ENCODE measurements at places on chromosomes 12 and 14.
A peak's percentile ranks its signal among the peaks of the same experiment; 100 is the strongest.

DNA sequence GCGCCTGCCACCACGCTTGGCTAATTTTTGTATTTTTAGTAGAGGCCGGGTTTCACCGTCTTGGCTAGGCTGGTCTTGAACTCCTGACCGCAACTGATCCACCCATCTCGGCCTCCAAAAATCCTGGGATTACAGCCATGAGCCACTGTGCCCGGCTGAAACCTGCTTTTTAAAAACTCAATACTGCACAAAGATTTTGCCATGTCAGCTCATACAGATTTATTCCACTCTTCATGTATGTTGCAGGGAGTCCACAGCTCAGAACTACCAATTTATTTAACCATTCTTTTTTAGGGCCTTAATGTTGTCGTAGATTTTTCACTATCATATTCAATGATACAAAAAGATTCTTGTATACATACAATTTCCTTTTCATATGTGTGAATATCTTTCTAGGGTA is 20.0 kb downstream of the ZCCHC8 start:
- no peak for DNase-seq

DNA sequence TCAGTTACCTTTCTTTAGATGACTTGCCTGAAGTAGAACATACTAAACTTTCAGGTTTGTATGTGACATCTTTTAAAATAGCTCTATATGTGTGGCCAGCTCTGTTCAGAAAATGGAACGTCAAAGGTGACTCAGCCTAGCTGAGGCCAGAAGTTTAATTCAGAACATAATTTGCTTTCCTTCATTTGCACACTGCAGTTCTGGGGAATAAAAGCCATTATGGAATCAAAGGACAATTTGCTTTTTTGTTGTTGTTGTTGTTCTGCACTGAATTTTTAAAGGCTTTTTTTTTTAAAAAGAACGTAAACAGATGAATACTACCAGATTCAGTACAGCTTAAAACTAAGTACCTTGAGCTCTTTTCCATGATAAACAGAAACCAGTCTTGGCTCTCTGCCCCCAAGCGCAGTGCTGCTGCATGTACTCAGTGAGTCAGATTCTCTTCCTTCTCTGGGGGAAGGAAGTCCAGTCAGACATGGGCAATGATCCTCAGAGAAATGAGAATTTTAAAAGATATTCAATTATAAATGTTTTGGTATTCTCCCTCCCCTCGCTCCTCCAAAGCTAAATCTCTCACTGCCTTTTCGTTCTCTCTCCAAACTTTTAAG is 644.2 kb downstream of the NOVA1 start:
- no peak for DNase-seq

DNA sequence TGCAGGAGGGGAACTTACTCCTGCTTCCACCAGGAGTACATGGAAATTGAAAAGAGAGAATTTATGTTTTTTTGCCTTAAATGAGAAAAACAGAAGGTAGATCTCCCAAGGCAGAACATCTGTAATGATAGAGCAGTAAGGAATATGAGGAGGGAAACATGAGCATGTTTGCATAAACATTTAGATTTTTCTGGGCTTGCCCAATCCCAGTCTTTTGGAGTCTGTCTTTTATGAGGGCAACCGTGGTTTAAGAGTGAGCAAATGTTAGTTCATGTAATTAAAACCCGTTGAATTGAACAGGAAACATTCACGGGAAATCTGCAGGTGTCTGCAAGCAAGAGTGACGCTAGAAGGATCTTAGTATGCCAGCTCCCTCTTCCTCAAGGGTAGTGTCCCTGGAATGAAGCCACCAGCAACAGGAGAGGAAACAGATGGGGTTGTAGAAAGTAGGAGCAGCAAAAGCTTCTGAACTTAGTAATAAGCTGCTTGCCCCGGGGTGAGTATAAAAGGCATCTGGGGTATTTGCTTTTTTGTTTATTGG is 79.3 kb downstream of the ARF6 start:
- no peak for DNase-seq

DNA sequence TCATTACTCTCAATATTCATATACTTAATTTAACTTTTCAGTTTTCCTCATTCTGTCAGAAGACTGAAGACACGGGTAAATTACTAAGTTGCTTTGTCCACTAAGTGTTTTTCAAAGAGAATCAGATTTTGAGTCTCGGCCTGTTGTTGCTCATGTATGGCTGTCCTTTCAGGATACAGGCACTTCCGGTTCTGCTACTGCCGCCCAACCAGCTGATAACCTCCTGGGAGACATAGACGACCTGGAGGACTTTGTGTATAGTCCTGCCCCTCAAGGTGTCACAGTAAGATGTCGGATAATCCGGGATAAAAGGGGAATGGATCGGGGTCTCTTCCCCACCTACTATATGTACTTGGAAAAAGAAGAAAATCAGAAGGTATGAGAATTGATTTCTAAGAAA is 28.3 kb upstream of the TEAD4 start:
- no peak for DNase-seq

DNA sequence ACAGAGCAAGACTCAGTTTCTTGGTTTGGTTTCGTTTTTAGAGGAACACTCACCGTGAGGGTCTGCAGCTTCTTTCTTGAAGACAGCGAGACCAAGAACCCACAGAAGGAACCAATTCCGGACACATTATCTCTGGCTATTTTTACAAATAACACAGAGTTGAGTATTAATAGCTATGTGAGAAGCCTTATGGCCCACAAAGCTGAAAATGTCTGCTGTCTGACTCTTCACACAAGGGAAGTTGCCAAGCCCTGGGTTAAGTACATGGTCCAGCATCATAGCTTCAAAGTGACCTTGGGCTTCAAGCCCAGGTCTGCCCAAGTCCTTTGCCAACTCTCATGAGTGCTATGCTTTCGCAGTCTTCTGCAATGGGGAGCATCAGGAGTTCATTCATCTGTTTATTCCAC is 2.6 kb upstream of the LGMN start:
- no peak for DNase-seq

- no peak for DNase-seq
Measured at GRCh38 chr14:49924852-49925251, 32.0 kb downstream of the ARF6 start.

- DNase-seq = no peak
Measured at GRCh38 chr14:89228921-89229639, 188.0 kb downstream of the FOXN3 start.

GRCh38 chr14:99185436-99186068 is 86.4 kb downstream of the BCL11B start:
- no peak for DNase-seq

DNA sequence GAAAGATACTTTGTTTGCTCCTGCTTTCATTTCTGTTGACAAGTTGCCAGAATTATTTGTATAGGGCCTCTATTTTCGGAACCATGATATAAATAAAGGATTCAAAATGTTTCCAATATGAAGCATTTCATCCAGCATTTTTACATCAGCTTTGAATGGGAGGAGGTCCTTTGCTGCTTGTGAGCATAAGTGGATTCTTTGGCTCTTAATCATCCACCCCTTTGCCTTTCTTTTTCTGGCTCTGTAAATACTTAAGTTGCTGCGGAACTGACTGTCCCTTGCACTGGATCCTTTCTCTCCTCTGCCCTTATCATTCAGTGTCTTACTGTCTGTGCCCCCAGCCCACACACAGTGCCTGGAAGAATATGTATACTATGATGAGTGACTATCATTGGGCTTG is 357.3 kb upstream of the RGS6 start:
- DNase-seq = no peak

- DNase-seq = no peak
Measured at GRCh38 chr14:75634848-75635247, 25.8 kb downstream of the ERG28 start.

- DNase-seq = no peak
Measured at GRCh38 chr14:56745097-56745496, 65.2 kb downstream of the OTX2 start.

GRCh38 chr12:117832459-117833457 is 136.0 kb downstream of the KSR2 start:
- DNase-seq = no peak

GRCh38 chr14:99382781-99383471 is 97.7 kb downstream of the SETD3 start:
- DNase-seq = no peak

DNA sequence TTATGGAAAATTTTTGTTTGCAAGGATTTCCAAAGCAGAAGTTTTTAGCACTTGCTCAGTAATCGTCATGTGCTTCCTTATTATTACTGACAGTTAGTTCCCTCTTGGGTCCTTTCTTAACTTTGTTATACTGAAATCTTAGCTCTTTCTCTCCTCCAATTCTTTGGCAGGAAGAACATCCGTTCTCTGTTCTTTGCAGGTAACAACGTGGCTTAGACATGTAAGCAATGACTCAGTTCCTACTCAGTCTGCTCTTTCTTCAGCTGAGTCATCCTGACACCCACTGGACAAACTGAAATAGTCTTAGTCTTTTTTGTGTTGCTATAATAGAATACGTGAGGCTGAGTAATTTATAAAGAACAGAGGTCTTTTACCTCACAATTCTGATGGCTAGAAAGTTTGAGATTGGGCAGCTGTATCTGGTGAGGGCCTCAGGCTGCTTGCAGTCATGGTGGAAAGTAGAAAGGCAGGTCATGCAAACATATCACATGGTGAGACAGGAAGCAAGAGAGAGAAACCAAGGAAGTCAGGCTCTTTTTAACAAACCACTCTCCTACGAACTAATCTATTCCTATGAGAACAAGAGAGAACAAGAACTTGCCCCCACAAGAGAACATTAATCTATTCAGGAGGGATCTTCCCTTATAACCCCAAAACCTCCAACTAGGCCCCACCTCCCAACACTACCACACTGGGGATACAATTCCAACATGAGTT is 49.2 kb downstream of the TESPA1 start:
- DNase-seq = peak; percentile 62

- DNase-seq = no peak
Measured at GRCh38 chr12:72267974-72268373, 4.2 kb upstream of the TRHDE start.

- DNase-seq = peak; percentile 36
Measured at GRCh38 chr14:91311284-91311662, 66.8 kb upstream of the GPR68 start.

GRCh38 chr14:55298500-55298822 is 27.2 kb downstream of the FBXO34 start:
- DNase-seq = no peak

GRCh38 chr12:25692115-25693035 is 139.3 kb upstream of the LMNTD1 start:
- DNase-seq = no peak

DNA sequence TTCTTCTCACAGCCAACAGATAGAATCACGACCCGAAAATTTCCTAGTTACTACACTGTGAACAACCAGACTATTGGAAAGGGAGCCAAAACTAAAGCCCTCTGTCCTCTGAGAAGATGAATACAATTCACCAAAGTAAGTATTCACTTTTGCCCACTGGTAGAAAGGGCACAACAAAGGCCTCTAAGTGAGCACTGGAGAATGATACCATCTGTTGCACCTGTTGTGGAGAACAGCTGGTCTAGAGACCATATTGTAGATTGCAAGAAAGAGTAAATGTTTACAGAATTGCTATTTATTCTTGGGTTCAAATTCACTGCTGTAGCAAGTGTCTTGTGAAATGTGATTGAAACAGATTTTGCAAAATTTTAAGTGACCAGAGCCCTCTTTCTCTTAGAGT is 46.9 kb upstream of the ANO6 start:
- no peak for DNase-seq

GRCh38 chr12:57590864-57591781 is at the start of gene PIP4K2C:
TSS of gene PIP4K2C (plus strand) at chr12:57591192. CDS start at chr12:57591290, 98 bp downstream.
- peak; percentile 80 for DNase-seq

GRCh38 chr14:104268725-104269436 is 130.5 kb downstream of the KIF26A start:
- DNase-seq = no peak

DNA sequence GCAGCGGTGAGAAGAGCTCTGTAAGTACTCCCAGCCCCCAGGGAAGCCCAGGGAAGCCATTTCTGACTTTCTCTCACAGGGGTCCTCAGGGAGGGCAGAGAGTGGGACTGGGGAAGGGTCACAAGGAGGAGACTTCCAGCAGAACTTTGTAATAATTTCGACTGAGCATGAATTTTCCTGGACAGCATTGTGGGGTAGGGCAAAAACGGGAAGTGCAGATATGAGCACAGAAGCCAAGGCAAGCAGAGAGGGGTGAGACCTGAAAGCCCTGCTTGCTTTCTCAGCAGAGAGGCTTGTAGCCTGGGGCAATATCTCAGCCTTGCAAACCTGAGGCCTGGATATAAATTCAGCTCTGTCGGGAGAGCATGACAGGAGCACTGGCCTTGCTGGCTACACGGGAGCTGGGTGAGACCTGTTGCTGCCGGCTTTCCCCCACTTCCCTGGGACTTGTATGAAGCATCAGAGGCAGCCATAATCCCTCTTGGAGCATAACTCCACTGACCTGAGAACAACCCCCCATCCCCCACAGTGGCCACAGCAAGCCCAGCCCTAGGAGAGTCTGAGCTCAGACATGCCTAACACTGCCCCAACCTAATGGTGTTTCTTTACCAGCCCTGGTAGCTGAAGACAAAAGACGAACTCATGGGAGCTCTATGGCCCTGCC is 9.8 kb upstream of the IQSEC3 start:
- DNase-seq = no peak

DNA sequence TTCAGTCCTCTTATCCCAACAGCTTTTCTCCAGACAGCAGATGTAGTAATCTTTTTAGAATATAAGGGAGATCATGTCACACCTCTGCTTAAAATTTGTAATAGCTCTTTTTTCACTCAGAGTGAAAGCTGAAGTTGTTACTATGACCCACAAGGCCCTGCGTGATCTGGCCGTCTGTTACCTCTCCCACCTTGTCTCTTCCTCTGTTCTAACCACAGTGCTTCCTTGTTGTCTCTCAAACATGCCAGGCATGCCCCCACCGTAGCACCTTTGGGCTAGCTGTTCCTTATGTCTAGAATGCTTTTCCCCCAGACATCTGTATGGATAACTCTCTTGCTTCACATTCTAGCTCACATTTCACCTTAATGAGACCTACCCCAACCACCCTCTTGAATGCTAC is 6.5 kb downstream of the NECAP1 start:
- no peak for DNase-seq

GRCh38 chr12:121461048-121461447 is 61.1 kb downstream of the RNF34 start:
- no peak for DNase-seq

GRCh38 chr12:75177997-75178396 is 31.6 kb downstream of the KCNC2 start:
- no peak for DNase-seq

GRCh38 chr12:28253161-28253641 is 62.9 kb downstream of the CCDC91 start:
- peak; percentile 52 for DNase-seq

- no peak for DNase-seq
Measured at GRCh38 chr12:24499151-24500146, 449.5 kb downstream of the BCAT1 start.

DNA sequence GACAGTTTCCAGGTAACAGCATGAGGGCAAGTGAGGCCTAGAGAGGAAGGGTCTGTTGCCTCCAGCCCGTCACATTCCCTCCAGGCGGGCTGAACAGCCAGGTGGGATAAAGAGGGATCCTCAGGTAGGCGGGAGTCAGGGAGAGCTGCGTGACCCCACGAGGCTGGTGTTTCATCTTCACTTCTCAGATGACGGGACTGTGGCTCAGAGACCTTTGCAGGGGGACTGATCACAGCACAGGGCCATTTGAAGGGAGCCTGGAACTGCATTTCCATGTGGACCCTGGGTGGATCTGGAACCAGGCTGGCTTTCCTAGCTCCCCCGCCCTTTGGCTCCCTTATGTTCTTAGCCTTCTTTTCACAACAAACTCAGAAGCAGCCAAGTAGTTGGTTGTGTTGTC is 37.4 kb downstream of the SH2B3 start:
- no peak for DNase-seq

All from T-helper 2 cell treated with Interferon-gamma antibody and Interleukin-4, amounts not matched to agents 5 μg/mL and 100 μg/mL, for 36 hours (primary cell).